Activated naive CD8-positive, alpha-beta T cell treated with anti-CD3 and anti-CD28 coated beads for 36 hours (primary cell): ENCODE measurements at places on chromosomes 3 and 15.
A peak's percentile ranks its signal among the peaks of the same experiment; 100 is the strongest.

DNA sequence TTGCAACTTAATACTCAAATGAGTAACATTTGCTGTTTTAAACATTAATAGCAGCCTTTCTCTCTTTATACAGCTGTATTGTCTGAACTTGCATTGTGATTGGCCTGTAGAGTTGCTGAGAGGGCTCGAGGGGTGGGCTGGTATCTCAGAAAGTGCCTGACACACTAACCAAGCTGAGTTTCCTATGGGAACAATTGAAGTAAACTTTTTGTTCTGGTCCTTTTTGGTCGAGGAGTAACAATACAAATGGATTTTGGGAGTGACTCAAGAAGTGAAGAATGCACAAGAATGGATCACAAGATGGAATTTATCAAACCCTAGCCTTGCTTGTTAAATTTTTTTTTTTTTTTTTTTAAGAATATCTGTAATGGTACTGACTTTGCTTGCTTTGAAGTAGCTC is 40.3 kb downstream of the CTNNB1 start:
- DNase-seq: no peak

- peak; percentile 30 for DNase-seq
Measured at GRCh38 chr3:161349529-161350312, 21.6 kb downstream of the SPTSSB start.

- DNase-seq: peak; percentile 73
Measured at GRCh38 chr3:42831321-42831713, 22.1 kb downstream of the ACKR2 start.

DNA sequence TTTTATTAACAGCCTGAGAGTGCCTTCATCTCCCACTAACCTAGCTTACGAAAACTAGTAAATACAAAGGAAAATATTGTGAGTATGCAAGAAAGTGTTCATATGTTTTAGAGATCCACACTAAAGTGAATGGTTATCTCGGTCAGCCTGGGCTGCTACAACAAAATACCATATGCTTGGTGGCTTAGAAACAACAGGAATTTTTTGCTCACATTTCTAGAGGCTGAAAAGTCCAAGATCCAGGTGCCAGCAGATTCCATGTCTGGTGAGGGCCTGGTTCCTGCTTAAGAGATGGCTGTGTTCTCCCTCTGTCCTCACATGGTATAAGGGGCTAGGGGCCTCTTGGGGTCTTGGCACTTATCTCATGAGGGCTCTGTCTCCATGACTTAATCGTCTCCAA is 20.5 kb upstream of the SLC30A4 start:
- DNase-seq: no peak

DNA sequence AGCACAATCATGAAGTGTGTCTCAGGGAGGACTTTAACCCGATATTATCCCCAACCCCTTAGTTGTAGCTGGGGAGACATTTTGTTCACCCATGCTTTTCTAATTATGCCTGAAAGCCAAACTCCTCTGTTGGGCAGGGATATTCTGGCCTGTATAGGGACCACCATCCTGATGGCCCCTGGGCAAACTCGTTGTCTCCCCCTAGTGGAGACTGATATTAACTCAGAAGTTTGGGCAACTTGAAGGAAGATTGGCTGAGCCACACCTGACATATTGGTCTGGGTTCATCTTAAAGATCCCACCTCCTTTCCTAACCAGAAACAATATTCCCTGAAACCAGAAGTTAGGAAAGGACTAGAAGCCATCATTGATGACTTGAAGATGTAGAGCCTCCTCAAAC is 42.3 kb downstream of the TM4SF18 start:
- no peak for DNase-seq

GRCh38 chr3:63976161-63976871 is 47.0 kb downstream of the PSMD6 start:
- DNase-seq: no peak

DNA sequence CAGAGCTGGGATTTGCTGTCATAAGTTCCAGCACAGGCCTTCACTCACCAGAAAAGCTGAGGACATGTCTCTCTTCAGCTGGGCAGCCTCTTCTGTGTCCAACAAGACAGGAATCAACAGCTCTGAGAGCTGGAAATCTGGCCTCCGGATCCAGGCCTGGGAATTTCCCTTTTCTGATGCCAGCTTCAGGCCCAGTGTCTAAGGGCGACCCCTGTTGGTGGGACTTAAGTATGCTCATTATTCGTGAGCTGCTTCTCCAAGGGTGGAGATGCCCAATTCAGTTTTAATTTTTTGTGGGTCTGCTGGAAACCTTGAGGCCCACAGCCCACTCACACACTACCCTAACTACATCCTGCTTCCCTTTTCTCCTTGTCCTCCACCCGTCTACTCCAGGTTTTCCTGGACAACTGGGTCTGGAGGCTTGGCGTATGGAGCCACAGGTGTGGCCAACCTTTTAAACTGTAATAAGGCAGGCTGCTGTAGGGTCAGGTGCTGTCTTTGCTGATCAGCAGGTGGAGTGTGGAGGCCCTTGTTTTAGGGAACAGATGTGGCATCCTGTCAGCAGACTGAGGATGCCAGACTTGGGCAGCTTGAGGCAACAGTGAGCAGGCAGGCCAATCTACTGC is 2.6 kb upstream of the CEMIP start:
- DNase-seq: peak; percentile 62

- no peak for DNase-seq
Measured at GRCh38 chr3:25781758-25782594, 1.3 kb downstream of the NGLY1 start.

DNA sequence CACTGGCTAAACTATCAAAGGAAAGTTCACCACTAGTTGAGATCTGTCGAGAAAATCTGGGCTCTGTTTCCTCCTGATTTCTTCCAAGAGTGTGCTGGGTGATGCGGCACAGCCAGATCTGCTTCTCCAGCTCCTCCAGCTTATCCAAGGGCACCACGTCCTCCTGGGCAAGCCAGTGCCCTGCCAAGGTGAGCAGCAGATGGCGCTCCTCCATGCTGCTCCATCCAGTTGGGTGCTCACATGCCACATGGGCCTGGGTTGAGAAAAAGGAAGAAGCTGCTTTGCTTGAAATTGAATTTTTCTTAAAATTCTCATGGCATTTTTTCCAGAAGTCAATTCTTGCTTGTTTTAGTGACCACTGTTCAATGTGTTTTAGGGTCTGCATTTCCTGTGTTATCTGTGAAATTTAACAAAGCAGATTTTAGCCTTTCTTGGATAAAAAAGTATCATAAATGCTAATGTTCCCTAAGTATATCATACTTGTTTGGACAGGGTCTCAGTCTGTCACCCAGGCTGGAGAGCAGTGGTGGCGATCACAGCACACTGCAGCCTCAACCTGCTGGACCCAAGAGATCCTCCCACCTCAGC is 47.3 kb downstream of the EIF3J start:
- DNase-seq: peak; percentile 56

- no peak for DNase-seq
Measured at GRCh38 chr3:51997935-51998596, 2.4 kb upstream of the RPL29 start.

- no peak for DNase-seq
Measured at GRCh38 chr3:38542401-38543298, 46.5 kb downstream of the EXOG start.

DNA sequence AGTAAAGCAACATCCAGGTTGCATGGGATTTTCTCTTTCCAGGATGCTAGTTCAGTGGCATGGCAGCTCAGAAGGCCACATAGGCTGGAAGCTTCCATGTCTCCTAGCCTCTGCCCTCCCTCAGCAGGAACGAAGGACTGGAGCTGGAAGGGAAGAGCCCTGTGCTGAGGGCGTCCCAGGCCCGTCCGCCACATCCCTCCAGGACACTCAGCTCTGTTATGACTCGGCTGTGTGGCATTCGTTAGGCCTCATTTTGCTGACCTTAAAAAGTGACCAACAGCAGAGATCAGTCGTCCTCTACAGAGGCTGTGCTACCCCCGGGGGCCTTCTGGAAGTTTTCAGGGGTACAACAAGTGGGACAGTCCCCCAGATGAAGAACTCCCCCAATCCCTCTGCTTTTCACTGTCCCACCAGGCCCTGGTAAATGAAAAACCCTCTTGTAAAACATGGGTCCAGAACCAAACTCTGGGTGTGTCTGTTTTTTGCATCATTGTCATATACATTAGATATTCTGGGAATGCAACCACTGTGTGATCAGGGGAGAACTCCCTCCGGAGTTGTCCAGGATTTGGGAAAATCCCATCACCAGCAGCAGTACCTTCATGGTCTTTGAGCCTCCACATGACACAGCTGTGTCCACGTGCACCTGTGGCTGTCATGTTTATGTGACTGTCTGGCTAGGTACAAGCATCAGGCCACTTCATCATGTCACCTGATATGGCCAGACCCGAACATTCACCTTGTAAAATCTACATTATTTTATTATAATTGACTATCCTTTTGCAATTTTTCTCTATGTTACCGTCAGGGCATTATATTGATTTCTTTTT is 149.9 kb downstream of the OR4M2 start:
- no peak for DNase-seq

DNA sequence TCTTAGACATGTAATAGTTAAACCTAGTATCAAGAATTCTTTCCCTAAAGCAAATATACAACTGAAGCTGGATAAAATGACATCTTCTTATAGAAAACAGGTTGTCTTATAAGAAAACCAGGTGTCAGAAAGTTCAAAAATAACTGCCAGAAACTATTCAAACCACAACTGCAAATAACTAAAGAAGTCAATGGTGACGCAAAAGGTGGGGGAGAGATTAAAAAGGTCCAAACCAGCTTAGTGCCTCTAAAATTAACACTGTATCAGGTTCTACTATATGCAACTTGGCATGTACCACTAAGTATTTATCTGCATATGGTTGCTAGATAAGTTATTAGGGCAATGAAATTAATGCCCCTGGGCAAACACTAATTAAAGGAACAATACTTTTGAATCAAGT is 136.8 kb downstream of the TBL1XR1 start:
- no peak for DNase-seq

GRCh38 chr3:9280451-9281219 is 31.2 kb upstream of the SRGAP3 start:
- DNase-seq: no peak

DNA sequence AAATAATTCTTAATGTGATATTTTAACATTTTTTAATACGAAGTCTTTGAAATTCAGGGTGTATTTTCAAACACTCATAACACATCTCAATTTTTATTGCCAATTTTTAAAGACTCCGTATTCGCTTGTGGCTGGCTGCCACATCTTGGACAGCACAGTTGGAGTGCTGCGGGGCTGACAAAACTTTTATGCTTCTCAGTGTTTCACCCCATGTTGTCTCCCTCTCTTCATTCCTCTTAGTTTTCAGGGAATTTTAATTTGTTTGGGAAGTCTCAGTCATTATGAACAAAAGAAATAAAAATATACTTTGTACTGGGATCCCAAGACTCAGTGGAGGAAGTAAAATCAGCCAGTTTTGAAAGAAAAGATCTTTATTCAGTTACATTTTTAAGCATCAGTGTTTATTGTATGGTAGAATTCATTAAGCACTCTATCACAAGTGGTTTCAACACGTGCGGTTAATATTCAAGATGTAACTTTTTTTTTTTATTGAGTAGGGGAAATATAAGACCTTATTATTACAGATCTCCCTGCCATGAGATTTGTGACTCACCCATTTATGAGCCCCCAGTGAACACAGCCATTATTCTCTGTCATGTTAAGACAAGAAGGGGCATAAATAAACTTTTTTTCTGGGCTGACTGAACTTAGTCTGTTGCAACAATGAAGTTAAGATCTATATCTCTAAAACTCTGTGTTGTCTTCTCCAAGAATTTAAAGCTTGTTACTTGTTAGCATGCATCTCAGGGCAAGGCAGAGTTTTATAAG is 26.8 kb downstream of the KAT2B start:
- DNase-seq: no peak

- no peak for DNase-seq
Measured at GRCh38 chr3:122366379-122366749, 16.7 kb downstream of the MIX23 start.

DNA sequence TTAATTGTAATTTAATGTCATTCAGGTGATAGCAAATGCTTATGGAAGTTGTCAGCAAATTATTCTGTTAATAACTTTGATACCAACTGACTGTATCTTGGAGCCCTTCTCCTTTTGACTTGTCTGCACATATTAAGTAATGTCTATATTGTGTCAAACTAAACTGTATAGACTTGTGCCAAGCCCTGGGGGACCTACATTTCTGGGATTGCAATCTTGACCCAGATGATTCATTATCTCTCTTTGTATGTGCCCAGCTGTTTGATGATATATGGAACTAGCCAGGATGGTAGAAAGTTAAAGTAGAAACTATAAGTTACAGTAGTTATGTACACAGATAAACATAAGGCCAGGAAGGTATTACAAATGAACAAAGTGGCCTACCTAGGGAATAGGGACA is 402.8 kb upstream of the RARB start:
- no peak for DNase-seq

DNA sequence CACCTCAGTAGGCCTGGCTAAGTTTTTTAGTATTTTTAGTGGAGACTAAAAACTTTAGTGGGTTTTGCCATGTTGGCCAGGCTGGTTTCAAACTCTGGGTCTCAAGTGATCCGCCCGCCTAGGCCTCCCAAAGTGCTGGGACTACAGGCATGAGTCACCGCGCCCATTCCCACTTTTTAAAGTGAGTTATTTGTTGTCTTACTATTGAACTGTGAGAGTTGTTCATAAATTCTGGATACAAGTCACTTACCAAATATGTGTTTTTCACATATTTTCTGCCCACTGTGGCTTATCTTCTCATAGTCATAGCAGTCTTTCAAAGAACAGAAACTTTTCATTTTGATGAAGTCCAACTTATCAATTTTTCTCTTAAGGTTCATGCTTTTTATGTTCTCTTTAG is 29.9 kb upstream of the SPSB4 start:
- DNase-seq: no peak

GRCh38 chr15:92711457-92711831 is 55.9 kb upstream of the FAM174B start:
- no peak for DNase-seq

DNA sequence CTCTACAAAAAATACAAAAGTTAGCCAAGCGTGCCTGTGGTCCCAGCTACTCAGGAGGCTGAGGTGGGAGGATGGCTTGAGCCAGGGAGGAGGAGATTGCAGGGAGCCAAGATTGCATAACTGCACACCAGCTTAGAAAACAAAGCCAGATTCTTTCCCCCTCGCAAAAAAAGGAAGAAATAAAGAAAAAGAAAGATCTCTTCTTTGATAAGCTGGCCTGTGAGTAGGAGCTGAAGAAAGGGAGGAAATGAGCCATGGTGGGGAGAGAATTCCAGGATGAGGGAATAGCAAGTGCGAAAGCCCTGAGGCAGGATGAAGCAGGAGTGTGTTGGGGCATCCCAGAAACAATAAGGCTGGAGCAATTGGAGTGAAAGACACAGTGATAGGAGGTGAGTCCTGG is 24.5 kb upstream of the TOP2B start:
- no peak for DNase-seq

- DNase-seq: no peak
Measured at GRCh38 chr15:27134481-27134880, 163.5 kb downstream of the GABRG3 start.

DNA sequence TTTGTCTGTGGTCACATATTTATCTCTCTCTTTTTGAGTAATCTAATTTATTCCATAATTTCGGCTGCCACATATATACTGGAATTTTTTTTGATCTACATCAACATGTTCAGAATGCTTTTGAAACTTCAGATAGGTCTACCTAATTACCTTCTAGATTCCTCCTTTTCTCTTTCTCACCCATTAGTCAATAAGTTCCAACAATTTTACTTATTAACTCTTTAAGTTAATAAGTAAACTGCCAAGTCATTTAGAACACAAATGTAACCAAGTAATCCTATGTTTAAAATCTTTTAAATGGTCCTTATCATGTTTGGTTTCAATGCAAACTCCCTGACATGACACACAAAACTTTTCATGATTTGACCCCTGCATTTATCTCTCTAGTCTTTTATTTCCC is 410.5 kb downstream of the UNC13C start:
- no peak for DNase-seq

GRCh38 chr3:180085122-180085710 is 48.5 kb upstream of the PEX5L start:
- no peak for DNase-seq
